ENCODE measurements at places on chromosomes 1 and 21.

GRCh38 chr1:206727981-206728696 is 42.4 kb upstream of the IL19 start:
- DNase-seq = no peak

GRCh38 chr1:23845163-23845562 is 19.9 kb upstream of the HMGCL start:
- no peak for DNase-seq

DNA sequence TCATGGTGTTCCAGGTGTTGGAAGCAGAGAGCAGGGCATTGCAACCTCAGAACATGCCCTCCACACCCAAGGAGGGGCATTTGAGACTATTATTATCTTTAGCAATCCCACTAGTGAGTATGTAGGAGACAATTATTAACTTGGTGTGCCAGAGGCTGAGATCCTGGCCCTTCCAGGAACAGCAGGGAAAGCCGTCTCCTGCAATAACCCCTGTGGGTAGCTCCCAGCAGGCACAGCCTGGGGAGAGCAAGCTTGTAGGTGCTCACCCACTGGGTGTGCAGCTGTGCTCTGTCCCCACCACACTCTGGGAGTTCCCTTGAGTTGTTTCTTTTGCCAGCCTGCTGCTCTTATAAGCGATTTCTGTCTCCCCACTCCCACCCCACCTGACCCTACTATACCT is 10.3 kb downstream of the CFAP107 start:
- no peak for DNase-seq

DNA sequence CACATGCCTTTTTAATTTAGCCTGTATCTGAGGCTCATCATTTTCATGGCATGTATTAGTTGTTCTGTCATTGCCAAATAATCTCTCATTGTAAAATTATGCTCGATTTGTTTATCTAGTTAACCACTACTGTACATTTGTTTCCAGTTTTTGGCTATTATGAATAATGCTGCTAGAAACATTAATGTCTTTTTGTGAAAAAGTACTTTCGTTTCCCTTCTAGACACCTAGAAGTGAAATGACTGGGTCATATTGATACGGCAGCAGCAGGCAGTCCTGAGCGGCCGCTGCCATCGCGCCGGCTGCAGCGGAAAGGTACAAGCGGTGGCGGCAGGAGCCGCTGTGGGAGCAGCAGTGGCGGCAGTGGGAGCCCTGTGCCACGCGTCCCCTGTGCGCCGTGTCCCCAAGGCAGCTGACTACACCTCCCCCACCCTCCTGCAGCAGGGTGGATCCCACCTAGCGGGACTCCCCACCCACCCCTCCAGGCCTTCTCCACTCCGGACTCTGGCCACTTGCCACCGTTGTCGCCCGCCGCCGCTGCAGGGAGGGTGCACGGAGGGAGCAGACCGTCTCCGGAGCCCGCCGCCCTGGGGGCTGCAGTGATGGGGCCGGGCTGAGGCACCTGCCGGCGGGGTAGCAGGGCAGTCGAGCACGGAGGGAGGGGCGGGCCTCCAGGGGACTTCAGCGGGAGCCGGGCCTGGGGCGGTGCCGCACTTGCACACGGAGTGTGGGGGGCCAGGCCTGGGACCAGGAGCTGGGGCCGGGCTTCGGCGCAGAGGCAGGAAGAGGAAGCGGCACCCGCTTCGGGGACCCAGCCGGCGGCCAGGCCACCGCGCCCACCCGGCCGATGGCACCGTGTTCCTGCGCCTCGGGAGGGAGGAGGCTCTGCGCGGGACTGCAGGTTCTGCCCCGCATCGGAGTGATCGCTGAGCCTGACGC is 66.8 kb upstream of the RGS7 start:
- DNase-seq = peak; percentile 12

DNA sequence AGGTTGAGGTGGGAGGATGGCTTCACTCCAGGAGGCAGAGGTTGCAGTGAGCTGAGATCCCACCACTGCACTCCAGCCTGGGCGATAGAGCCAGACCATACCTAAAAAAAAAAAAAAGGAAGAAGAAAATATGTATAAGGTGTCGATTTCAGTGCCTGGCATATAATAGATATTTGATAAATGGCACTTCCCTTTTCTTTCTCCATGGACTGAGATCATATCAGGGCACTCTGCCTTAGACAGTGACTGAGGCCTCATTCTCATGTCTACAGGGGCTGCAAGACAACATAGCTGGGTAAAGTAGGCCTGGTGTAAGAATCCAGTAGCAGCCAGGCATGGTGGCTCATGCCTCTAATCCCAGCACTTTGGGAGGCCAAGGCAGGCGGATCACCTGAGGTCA is 21.2 kb downstream of the PCAT6 start:
- DNase-seq = no peak

GRCh38 chr1:244665771-244666217 is 12.9 kb downstream of the DESI2 start:
- DNase-seq = no peak

GRCh38 chr1:154621875-154622274 is 13.9 kb upstream of the ADAR start:
- DNase-seq = no peak

GRCh38 chr1:4684864-4685522 is 30.6 kb downstream of the AJAP1 start:
- DNase-seq = no peak

GRCh38 chr21:17616831-17617230 is 4.1 kb upstream of the BTG3 start:
- no peak for DNase-seq

DNA sequence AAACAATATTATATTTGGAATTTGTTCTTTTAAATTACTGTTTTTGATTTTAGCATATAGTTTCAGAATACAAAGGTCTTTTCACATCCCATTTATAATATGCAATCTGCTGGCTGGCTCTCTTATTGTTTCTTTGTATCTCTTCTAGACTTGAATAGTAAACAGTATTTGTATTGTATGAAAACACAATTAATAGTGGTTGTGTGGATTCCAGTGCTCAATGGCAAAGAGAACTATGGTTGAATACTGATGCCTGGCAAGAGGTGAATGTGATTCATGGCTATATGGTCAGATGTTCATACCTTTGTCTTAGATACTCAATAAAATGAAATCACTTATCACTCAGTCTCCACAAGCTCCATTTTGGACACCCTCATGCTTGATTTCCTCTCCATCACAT is 37.2 kb downstream of the OR6Y1 start:
- DNase-seq = no peak

- DNase-seq = no peak
Observed at GRCh38 chr1:209458921-209459320, 124.6 kb upstream of the CAMK1G start.

- no peak for DNase-seq
Observed at GRCh38 chr1:212669102-212669501, 30.5 kb downstream of the BATF3 start.

- DNase-seq = no peak
Observed at GRCh38 chr1:46062651-46063319, 69.6 kb downstream of the PIK3R3 start.

DNA sequence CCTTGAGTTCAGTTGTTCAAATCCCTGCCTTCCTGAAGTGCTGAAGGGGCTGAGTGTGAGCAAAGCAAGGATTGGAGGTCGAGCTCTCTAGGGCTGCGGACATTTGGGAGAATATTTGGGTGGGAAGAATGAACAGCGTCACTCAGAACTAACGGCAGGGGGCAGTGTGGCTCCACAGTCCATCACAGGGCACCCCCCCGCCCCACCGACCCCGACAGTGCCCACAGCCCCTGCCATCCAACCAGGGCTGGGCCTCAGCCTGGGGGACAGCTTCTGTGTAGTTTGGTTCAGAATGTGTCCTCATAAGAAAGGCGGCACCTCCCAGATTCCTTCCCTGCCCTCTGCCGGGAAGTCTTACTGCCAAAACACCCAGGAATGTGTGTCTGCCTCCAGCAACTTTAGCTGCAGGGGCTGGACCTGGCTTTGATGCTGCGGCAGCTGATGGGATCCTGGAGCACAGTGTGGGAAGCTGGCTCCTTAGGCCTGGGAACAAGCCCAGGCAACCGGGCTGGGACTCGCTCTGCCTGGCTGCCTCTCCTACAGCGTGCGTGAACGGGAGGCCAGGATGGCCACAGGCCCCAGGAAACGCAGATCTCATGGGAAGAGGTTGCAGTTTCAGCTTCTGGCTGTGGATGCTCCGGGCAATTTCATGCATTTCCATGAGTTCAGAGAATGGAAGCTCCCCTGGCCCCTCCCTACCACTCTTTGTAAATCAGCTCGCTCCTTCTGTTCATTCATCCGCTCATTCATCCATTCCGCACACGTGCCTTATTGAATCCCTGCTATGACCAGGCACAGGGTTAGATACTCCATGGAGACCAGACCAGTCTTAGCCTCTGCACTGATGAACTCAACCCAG is 104.9 kb upstream of the TMPRSS2 start:
- DNase-seq = peak; percentile 68

DNA sequence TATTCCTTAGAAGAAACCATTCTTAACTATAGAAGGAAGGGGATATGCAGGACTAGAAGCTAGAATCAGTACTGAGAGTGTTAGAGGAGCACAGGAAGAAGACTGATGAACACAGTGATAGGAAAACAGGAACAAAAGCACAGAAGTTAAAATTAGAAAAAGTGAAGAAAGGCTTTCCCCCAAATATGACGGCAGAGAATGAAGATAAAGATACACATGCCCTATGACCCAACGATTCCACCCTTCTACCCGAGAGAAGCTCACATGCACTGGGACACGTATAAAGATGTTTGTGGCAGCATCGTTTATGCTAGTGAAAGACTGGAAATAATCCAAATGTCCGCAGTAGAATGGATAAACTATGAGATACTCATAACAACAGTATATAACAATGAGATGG is 74.2 kb downstream of the DTL start:
- DNase-seq = no peak

GRCh38 chr1:242242983-242243382 is 244.1 kb upstream of the MAP1LC3C start:
- DNase-seq = no peak

DNA sequence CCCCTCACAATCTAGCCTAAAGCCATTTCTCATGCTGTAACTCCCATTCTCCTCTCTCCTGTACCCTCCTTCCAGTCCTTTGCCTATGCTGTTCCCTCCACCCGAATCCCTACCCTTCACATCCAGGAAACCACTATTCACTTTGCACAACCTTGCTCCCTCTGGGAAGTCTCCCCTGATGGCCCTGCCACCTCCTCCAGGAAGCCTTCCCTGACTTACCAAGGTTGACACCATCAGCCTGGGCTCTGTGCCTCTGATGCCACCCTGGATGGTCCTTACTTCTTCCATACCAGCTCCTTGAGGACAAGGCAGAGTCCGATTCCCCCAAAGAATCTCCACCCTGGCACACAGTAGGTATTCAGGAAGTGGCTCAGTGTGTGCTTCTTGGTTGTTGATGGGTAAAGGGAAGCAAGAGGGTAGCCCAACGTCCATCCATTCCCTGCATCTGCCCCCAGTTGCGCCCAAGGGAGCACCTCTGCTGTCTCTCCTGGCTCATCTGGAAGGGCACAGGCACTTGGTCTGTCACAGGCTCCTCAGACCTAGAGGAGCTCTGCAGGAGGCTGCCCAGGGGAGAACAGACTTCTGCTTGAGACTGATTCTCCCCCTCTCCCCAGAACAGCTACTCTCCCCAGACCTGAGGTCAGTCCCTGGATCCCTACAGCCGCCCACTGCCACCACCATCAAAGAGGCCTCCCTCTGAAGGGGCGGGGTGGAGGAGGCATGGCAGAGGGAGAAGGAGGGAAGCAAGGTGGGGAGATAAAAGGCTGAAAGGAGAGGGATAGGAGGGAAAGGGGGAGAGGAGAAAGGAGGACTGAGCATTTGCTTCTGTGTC is 36.1 kb upstream of the ZC3H12A start:
- no peak for DNase-seq

GRCh38 chr1:15189692-15190370 is 36.3 kb downstream of the TMEM51 start:
- DNase-seq = no peak

DNA sequence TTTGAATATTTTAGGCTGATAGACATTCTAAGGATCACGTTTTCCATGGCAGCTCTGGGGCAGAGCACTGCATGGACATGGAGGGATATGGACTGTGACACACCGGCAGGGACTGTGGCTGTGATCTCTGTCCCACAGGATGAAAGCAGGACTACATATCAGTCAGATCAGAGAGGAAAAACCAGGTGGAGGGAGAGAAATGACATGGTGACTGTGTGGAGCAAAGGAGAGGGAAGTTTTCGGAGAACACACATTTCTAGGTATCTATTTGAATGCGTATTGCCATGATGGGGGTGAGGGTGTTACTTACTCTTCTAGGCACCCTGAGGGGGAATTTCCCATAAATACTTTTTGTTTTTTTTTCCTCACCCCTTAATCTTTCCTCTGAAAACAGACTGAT is 3.2 kb upstream of the CD1C start:
- no peak for DNase-seq

GRCh38 chr21:36263797-36264196 is 56.2 kb upstream of the MORC3 start:
- no peak for DNase-seq

GRCh38 chr1:29592731-29593130 is 356.4 kb downstream of the PTPRU start:
- DNase-seq = no peak

DNA sequence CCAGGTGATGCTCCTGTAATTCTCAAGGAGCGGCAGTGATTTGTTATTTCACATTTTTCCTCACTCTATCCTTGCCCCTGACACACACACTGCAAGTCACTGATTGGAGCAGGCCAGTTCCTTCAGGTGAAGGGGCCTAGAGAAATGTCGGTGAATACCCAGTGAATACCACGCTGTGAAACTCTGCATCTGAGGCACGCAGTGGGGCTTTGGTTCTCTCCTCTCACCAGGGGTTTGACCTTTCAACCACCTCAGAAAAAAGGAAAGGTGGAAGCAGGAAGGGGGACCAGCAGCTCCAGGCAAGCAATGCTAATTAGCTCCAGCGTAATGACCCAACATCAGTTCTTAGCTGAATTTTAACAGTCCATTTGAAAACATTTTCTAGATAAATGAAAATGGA is 532 bp upstream of the FAM177B start:
- DNase-seq = no peak

DNA sequence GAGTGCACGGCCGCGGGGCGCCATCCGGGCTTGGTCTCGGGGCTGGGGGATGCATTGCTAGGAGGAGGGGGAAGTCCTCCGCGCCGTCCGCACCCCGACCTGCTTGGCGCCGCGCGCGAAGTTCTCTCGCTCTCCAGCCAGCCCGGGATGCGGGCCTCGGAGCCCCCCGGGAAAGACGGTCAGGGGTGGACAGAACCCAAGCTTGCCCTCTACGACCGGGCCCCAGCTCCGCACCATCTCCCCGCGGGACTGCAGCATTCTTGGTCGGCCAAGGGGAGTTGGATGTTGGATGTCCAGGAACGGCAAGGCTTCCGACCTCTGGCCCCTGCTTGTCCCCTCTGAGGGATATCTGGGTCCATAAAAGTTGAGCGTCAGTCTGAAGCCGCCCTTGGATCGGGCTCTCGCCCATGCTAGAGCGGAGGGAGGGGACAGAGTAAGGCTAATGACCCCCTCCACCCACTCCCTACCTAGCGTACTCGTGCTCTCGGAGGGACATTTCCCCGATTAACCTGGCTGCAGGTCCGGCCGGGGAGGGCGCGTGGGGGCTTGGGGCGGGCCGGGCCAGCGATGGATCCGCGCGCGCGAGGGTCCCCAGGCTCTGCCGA is 522 bp downstream of the DISP3 start:
- peak; percentile 69 for DNase-seq

Data from NCI-H510A treated with DMSO at 0.1 percent for 48 hours (cell line).